Neuronal stem cell (in vitro differentiated cells): ENCODE measurements at places on chromosomes 7 and 10.

DNA sequence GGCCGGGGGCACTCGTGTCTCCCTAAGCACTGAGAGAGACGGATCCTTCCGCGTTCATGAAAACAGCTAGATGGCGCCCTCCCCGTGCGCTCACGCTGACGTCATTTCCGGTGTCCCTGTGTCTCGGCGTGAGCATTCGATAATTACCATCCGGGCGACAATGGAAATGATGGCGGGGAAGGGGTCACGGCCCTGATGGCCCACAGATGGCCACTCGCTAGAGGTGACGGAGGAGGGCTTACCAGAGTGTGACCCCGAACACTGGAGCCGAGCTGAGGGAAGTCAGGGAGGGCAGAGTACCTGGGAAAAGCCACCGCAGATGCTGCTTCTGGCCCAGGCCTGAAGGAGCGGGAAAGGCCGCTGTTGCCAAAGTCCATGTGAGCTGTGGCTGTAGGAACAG is 222.9 kb downstream of the TCERG1L start:
- DNase-seq: no peak

GRCh38 chr7:128014811-128015210 is 16.4 kb downstream of the LRRC4 start:
- DNase-seq: no peak

GRCh38 chr7:32511791-32512190 is 16.5 kb downstream of the AVL9 start:
- DNase-seq: no peak

DNA sequence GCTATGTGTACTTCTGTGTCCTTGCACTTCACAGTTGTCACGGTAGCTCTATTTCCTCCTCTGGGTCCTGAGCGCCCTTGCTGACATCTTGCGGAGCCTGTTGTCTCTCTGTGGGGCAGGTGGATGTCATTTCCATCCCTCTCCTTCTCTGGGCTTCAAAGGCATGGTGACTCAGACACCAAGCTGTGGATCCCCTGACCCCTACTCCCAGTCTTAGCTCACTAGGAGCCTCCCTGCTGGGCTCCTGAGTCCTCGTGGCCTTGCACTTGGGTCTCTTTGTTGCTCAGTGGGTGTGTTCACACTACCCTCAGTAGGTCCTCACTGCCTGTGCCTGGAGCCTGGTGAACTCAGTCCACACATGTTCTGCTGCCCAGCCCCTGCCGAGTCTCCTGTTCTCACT is 100.3 kb upstream of the PAX2 start:
- DNase-seq: no peak

- DNase-seq: no peak
Observed at GRCh38 chr10:95531058-95531809, 29.9 kb downstream of the SORBS1 start.

GRCh38 chr7:98997846-98998245 is 119.5 kb downstream of the TRRAP start:
- DNase-seq: no peak

GRCh38 chr10:12785415-12785831 is 216.1 kb downstream of the CCDC3 start:
- no peak for DNase-seq

DNA sequence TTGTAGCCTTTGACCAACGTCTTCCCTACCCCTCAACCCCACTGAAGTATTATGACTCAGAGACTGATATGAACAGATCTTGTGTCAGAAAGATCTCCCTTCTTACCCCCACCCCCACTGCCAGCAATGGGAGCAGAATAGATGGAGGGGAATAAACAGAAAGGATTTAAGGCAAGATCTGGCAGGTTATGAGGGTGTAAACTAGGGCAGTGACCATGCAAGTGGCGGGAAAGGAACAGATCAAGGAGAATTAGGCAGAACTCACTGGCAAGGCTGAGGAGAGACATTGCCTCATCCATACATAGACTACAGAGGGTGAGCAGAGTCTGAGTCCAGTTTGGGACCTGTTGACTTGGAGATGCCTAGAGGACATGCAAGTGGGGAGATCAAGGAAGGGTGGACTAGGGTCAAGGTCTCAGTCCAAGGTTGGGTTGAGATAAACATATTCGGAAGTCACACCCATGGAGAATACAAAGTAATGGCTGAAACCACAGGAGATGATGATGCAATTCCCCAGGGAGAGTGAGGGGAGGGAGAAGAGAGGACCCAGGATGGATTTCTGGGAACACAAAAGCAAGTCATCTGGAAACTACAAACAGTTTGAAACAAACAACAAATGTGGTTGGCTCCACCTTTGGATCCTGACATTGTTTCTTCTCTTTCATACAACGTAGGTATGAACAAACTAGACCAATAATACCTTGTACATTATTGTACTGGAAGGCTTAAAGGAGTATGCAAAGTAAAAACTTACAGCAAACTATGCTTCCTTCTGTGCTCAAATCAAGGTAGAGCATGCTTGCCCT is 44.9 kb upstream of the IL6 start:
- no peak for DNase-seq

DNA sequence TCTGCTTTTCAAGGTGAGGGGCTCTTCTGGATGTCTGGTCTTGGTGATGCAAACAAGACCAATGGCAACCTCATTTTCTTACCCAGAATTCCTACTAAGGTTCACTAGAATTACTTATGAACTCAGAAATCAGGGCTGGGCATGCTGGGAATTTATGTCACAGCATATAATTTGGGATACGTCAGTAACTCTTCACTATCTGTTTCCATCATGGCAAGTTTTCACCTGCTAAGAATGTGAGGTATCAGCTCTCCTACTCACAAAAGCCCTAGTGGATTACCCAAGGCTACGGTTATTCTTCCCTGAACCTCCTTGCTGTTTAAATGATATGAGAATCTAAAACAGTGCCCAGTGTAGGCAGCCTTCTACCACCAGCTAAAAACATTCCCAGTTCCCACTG is 53.1 kb downstream of the PNLIPRP2 start:
- no peak for DNase-seq

GRCh38 chr7:151756076-151756731 is 120.7 kb downstream of the PRKAG2 start:
- DNase-seq: no peak

DNA sequence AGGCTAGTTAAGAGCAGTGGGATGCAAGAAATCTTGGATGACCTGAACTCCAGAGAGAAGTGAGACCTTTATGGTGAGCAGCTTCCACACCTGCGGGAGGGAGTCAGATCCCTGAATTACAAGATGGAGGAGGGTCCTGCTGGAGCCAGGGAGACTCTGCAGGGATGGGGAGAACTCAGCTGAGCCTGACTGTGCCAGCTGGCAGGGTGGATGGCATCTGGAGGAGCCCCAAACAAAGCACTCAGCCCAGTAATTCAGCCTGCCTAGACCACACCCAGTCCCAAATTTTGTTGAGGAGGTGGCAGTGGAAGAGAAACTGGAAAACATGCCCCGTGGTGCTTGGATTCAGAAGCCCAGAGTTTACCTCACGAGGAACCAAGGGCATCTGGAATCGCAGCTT is 208.2 kb downstream of the WDR11 start:
- DNase-seq: no peak

DNA sequence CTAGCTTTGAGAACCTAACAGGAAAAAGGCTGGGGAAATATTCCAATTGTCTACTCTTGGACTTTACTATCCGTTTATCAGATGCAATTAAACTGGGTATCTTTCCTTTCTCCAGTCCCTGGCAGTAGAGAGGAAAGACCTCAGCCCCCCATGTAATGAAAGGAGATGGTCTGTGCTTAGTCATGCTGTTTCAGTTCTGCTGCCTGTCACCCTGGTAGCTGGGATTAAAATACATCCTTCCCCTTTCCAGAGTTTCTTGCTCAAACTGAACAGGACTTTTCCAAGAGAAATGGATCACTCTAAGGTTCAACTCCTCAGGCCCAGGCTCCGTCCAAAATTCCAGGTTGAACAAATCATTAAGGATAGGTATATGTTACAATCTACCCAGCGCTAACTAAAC is 202.9 kb downstream of the PTEN start:
- no peak for DNase-seq

- DNase-seq: no peak
Observed at GRCh38 chr10:56449770-56450169, 88.7 kb upstream of the ZWINT start.

DNA sequence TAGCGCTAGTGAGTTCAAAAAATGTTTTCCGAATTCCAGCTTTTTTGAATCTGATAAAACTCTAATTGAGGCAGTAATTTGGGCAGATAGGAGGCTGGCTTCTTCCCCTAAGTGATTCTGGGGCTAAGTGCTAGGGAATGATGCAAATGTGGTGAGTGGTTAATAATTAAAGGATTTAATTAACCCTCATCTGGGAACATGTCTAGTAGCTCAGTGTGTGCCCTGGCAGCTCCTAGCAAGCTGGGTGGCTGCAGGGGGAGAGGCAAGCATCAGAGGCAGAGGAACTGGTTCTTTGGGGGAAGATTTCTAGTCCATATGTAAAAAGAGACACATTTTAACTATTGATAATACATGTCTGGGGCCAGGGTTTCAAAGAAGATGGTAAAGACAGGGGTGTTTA is 354.5 kb downstream of the WDR11 start:
- no peak for DNase-seq

DNA sequence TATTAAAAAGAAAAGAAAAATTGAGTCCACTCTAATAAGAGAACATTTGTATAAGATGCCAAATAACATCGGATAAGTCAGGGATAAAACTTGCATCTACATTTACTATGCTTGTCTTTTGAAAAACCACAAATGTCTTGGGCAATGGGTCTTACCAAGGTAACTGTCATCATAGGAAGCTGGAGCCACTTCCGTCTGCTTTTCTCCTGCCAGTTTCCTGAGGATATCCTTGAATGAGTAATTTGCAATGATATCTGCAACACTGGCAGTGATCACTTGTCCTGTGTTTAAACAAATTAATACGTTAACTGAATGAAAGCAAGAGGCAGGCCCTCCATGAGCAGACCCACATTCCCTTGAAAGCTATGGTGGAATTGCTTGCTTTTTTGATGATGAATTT is 47.3 kb downstream of the ITGA8 start:
- no peak for DNase-seq

DNA sequence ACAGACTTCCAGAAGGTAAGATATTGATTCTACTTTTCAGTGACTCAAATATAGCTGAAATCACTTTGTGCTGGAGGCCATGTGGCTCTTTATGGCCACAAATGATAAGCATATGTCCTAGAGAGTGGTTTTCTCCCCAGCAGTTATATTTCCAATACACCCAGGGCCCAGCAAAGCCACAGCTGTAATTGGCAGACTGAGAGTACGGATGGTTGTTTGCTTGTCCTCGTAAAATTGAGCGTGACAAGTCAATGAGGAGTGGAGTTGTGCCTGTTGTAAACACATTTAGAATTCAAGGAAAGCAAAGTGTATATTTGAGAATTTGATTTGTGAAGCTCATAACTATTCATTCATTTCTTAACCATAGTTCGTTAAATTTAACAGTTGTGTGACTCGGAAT is 201.8 kb downstream of the LHFPL3 start:
- no peak for DNase-seq
